Hematopoietic multipotent progenitor cell treated with erythropoietin and hydrocortisone succinate and interleukin-3 and kit ligand, for 15 days (in vitro differentiated cells): ENCODE measurements at places on chromosomes 7 and 10.

DNA sequence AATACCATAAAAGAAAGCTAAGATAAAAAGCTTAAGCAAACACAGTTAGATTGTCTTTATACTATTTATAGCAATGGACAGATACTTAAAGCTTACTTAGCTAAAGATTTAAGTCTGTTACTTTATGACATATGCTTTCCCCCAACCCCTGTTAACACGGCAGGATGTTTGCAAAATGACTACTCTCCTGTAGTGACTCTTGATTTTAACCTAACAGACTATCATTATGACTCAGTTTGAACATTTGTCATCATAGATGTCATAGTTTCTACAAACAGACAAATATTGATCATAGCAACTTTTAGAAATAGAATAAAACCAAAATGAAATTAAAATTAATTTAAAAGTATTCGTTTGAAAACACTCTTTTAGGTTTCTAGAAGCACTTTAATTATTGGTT, 7.8 kb upstream of the COMMD3 start:
- no peak for DNase-seq

GRCh38 chr10:82653244-82654155, 778.5 kb downstream of the NRG3 start:
- DNase-seq, result no peak

- no peak for DNase-seq
Measured at GRCh38 chr10:89302625-89303024, 779 bp downstream of the IFIT2 start.

- no peak for DNase-seq
Measured at GRCh38 chr10:9950070-9950469, 1067.6 kb upstream of the CELF2 start.

DNA sequence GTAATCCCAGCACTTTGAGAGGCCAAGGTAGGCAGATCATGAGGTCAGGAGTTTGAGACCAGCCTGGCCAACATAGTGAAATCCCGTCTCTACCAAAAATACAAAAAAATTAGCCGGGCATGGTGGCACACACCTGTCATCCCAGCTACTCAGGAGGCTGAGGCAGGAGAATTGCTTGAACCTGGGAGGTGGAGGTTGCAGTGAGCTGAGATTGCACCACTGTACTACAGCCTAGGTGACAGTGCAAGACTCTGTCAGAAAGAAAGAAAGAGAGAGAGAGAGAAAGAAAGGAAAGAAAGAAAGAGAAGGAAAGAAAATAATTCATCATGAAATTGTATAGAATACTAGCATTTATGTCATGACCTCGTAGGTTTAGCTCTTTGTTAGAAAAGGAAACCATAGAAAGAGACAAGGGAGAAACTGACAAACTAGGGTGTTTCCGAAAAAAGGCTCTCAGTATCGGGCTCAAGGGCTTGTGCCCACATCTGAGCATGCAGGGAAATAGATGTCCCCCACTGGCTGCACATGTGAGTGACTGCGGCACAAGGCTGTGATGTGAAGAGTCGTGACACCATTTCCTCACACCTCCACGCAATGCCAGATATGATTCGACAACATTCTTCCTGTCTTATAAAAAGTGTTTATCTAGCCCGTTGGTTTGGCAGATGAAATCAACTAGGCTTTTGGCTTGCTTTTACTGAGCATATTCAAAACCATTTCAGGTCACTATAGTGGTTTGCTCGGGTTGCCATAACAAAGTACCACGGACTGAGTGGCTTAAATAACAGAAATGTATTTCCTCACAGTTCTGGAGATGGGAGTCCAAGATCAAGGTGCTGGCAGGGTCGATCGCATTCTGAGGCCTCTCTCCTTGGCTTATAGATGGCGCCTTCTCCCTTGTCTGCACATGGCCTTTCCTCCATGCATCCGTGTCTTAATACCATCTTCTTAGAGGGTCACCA, 2.0 kb downstream of the SRGN start:
- DNase-seq, result peak; percentile 39

DNA sequence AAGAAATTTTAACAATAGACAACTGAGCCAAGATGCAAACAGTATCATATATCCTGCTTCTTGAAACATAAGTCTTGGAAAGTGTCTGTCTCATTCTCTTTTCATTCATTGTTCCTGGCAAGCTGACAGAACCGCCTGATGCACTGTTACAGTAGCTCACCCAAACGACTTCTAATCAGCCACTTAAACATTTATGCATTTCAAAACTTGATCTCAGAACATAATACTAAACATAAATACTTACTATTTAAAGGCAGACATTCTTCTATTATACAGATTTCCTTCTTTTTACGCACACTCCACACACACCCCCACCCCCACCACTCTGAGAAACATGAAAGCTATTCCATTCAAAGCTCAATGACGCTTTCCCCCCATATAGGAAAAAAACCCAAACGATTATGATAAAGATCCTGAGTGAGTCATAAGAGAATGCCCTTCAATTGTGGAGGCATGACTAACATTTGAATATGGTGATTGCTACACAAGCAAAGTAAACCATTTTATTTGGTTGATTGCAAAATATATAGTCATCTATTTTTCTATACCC, 30.5 kb downstream of the SHTN1 start:
- no peak for DNase-seq

- DNase-seq, result no peak
Measured at GRCh38 chr10:114607358-114607998, 50.6 kb downstream of the ABLIM1 start.

DNA sequence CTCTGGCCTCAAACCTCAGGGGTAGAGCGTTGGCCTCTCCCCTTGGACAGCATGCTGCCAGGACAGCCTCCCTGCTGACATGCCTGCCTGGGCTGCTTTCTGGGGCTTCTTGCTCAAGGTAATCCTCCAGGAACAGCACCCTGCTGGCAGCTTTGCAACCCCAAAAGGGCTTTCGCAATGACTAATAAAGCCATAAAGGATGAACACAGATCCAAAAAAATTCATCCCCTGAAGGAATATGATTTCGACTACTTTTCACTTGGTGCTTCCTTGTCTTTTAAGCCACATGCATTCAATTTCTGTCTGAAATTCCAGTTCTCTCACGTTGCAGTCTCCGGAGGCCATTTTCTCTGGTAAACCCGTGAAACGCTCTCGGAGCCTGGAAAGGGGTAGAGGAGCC, 15.1 kb upstream of the SH3PXD2A start:
- DNase-seq, result no peak
